Activated T-helper 9 cell treated with anti-CD3 and anti-CD28 coated beads, Interleukin-2, amount 50 U/mL, for 16 hours (primary cell): ENCODE measurements at places on chromosomes 16 and 17.

DNA sequence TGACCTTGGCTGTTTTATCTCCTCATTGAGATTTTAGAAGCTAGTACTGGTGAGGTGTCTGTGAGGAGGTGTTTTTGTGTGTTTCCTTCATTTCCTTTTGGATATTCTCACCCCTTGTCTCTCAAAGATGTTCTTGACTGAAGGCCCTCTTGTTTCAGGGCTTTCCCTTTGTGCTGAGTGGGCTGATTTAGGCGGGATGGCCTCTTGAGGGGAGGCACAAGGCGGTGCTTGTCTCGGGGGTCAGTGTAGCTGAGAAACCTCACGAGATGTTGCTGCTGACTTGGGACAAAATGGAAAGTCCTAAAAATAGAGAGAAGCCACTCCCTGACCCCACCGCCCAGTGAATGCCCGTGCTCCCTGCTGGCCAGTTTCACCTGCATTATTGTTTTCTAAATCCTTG is 14.2 kb downstream of the CRAMP1 start:
- no peak for DNase-seq

DNA sequence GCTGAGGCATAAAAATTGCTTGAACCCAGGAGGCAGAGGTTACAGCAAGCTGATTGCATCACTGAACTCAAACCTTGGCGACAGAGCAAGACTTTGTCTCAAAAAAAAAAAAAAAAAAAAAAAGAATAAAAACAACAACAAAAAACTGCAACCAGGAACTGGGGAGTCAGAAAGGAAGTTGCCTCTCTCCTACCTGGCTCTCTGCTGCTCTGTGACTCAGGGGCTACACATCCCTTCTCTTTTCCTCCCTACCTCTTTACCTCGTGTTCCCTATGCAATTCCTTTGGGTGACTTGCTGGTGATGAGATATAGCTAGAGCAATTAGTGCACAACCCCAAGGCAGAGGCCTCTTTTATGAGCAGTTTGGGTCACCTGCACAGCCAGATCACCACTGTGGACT is 95.9 kb downstream of the ABCC1 start:
- DNase-seq = no peak

DNA sequence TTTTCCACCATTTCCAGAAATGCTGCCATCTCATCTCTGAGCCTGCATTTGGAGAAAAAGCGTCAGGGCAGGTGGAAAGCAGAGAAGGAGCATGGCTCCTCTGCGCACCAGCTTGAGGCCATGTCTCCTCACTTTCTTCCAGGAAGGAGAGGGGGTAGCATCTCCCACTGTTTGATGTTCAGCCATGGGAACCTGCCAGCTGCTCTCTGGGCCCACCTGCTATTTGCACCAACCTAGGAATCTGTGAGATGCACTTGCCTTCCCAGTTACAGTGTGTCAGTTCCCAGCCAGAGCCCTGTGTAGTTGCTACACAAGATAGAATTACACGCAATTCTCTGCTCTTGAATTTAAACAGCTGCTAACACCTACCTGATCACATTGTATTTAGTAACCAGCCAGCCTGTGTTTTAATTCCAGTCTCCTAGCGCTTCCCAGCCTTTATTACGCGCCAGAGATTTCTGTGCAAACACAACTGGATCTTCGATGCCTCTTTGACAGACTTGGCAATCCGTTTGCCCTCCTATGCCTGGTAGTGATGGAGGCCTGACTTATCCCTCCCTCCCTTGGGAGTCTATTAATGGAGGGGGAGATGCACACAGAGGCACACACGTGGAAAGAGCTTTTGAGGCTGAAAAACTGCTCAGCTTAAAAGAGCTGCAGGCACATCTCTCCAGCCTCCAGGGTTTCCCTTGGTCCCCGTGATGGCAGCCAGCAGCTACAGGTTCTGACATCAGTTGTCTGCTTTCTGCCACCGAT is 98.1 kb upstream of the SEC14L1 start:
- DNase-seq = no peak

GRCh38 chr16:4505356-4506147 is 29.4 kb downstream of the HMOX2 start:
- peak; percentile 40 for DNase-seq

DNA sequence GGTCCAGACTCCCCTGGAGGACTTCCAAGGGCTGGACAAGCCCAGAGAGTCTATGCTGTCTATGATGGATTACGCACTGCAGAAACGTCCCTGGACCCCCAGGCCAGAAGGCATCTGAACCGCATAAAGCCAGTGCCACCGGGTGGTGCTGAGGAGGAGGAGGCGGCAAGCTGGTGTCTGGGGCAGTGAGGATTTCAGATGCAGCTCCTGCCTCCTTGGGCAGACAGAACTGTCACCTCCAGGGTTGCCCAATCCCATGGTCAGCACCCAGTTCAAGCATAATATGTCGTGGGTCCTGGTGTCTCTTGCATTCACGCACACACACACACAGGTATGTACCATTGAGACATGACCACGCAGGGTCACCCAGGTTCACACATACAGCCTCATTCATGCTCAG is 25.6 kb downstream of the RAP1GAP2 start:
- no peak for DNase-seq

GRCh38 chr17:76478097-76478496 is 10.7 kb downstream of the AANAT start:
- DNase-seq = no peak

DNA sequence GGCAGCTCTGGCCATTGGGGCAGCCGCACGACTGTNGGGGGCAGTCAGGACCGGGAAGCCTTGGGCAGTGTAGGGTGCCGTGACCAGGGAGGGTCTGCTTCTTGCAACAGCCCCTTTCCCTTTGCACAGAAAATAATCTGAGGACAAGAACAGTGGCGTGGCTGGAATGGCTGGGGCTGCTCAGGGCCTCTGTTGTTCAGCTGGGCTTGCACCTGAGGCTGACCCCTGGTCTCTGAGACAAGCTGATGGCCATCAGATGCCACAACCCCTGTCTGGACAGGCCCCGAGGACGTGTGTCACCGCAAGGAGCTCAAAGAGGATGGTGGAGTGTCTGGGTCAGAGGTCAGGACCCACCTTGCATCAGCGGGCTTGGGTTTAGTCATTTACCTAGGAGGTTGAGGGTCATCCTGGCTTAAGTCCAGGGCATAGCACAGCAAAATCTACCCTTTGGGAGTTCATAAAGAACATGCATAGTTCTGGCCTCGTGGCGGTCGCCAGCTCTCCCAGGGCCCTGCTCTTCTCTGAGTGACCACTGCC is 46.9 kb downstream of the METRNL start:
- no peak for DNase-seq

- DNase-seq = peak; percentile 87
Measured at GRCh38 chr16:70523076-70523742, at the start of gene COG4. Gene COG4 (minus strand): TSS chr16:70523554. CDS start chr16:70523543, 11 bp downstream.

- DNase-seq = no peak
Measured at GRCh38 chr17:7850701-7851437, 4.0 kb upstream of the TMEM88 start.
